ENCODE measurements at places on chromosomes 5 and 9. TPM values are rescaled to one million over a fixed set of nuclear protein-coding genes. Genes with fewer than 3 reads are reported as not detected.
A peak's percentile ranks its signal among the peaks of the same experiment; 100 is the strongest.

The DIMT1 gene
- polyA plus RNA-seq, result 42.1 TPM

The DDX4 gene
- not detected for polyA plus RNA-seq

The LVRN gene
- not detected for polyA plus RNA-seq

The SOHLH1 gene
- not detected for polyA plus RNA-seq

The MARCOL gene
- polyA plus RNA-seq, result not detected

The BTNL9 gene
- 0.66 TPM for polyA plus RNA-seq

The PFN3 gene
- polyA plus RNA-seq, result not detected

The DBH gene
- not detected for polyA plus RNA-seq

The PRDM9 gene
- polyA plus RNA-seq, result not detected

GRCh38 chr5:113331209-113331551 lies 103.6 kb downstream of the TSSK1B start:
- DNase-seq, result no peak
- no peaks in the 10 kb centered on the region for H3K4me1 ChIP-seq
- no peaks in the 10 kb centered on the region for H3K36me3 ChIP-seq

- H3K27ac ChIP-seq, result no peak overlapping the region
- no peak for DNase-seq
- H3K27me3 ChIP-seq, result no peaks in the 10 kb centered on the region
- H3K4me3 ChIP-seq, result no peak overlapping the region
- peaks cover 74% of the 10 kb centered on the region for H3K4me1 ChIP-seq
These were observed 39.6 kb downstream of the TRIO start for GRCh38 chr5:14182761-14183160.

- H3K36me3 ChIP-seq, result no peaks in the 10 kb centered on the region
- H3K27ac ChIP-seq, result no peak overlapping the region
- no peaks in the 10 kb centered on the region for H3K4me1 ChIP-seq
- H3K27me3 ChIP-seq, result peaks cover 4% of the 10 kb centered on the region
These were observed 33.7 kb upstream of the FCN1 start for GRCh38 chr9:134951461-134951860.

DNA sequence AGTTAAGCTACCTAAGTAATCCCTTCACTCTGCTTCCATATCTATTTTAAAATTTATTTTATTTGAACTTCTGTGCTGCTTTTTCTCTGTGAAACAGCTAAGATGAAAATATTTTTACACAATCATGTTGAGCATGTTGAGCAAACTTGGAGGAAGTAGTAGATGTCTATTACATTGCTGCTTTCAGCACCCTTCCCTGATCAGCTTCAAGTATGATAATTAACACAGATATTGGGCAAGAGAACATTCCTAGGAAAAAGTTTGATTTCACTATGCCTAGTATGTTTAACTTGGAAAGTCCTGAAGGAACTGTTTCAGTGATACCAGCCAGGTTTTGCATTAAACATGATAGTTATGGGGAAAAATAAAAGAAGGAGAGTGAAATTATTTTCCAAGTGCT lies 283.6 kb downstream of the ELAVL2 start:
- no peak overlapping the region for H3K27ac ChIP-seq
- no peaks in the 10 kb centered on the region for H3K36me3 ChIP-seq
- peaks cover 4% of the 10 kb centered on the region for H3K27me3 ChIP-seq
- no peak for DNase-seq
- no peak overlapping the region for H3K4me3 ChIP-seq
- no peaks in the 10 kb centered on the region for H3K4me1 ChIP-seq

DNA sequence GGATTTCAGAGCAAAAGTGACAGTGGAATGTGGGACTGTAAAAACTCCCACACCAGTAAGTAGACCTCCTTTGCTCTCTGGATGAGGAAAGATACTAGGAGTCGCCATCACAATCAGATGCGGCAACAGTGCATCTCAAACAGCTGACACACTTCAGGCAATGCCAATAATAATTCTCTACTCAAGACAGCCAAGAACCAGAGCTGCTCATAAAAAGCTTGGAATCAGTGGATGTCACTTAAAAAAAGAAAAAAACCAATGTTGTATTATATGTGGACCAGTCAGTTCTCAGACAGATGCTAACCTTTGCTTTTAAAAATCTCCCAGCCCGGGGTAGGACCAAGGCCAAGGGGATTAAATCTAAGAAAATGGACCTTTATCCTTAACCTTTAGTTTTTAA lies 185.0 kb downstream of the GNA14 start:
- H3K4me3 ChIP-seq, result no peak overlapping the region
- peaks cover under 1% of the 10 kb centered on the region for H3K4me1 ChIP-seq
- no peak overlapping the region for H3K27ac ChIP-seq
- DNase-seq, result no peak

DNA sequence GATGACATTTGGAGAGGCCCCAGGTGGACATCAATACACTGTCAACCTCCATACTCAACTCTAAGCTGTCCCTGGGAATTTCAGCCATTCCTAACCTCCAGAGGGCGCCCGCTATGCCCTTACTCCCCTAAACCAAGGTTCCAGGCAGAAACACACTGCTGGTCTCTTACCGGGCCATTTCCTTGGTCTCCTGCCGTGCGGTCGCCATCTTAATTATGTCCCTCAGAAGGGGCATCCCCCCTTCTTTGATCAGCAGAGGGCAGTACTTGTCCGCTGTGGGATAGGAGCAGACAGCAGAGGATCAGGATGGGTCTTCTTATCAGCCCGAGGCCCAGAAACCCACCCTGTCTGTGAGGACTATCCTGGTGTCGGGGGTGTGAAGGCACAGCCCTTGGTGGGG lies 9.3 kb upstream of the ZDHHC12 start:
- peaks cover 2% of the 10 kb centered on the region for H3K4me1 ChIP-seq
- H3K4me3 ChIP-seq, result no peak overlapping the region
- DNase-seq, result peak; percentile 17
- H3K27ac ChIP-seq, result no peak overlapping the region
- H3K27me3 ChIP-seq, result no peaks in the 10 kb centered on the region

DNA sequence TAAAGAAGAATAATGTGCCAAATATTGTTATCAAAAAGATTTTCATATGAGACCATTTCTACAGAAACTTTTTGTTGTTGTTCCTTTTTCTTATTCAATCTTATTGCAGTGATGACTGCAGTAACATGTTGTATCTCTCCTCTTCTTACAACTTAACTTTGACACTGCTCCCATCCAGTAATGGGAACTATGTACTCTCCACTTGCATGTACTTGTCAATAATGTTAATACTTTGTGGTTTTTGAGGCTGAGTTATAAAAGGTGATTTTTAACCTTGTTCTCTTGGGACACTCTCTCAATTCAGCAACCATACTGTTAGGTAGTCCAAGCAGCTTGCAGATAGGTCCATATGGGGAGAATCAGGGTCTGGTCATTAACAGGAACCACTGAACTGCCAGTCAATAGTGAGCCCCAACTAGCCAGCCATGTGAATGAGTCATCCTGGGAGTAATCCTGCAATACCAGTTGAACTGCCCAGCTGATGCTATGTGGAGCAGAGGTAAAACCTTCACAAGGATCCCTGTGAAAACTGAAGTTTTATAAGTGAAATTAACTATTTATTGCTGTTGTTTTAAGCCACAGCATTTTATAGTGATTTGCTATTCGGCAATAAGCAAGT lies 199.6 kb upstream of the DAB2 start:
- no peaks in the 10 kb centered on the region for H3K36me3 ChIP-seq
- H3K27me3 ChIP-seq, result no peaks in the 10 kb centered on the region
- no peak overlapping the region for H3K4me3 ChIP-seq
- H3K4me1 ChIP-seq, result no peaks in the 10 kb centered on the region

- H3K27ac ChIP-seq, result no peak overlapping the region
- H3K4me3 ChIP-seq, result no peak overlapping the region
- no peaks in the 10 kb centered on the region for H3K4me1 ChIP-seq
- H3K27me3 ChIP-seq, result peaks cover 14% of the 10 kb centered on the region
- DNase-seq, result no peak
These were observed 37.9 kb downstream of the ARHGEF28 start for GRCh38 chr5:73663860-73664240.

DNA sequence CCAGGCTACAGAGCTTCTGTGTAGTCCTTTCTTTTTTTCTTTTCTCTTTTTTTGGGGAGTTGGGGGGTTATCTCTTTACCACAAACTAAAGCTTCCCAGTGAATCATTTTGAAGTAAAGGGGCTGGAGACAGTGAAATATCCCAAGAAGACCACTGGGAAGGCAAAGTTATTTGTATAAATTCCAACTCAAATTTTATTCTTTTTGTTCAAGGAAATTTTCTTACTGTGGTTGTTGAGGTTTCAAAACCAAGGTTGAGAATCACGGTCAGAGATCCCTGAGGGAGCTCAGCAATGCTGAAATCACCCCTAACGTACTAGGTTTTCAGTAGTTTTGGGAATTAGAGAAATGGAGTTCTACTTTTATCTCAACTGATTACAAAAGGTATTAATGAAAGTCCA lies 175.7 kb downstream of the ARHGEF28 start:
- DNase-seq, result no peak
- no peaks in the 10 kb centered on the region for H3K27me3 ChIP-seq
- H3K27ac ChIP-seq, result no peak overlapping the region
- H3K4me1 ChIP-seq, result no peaks in the 10 kb centered on the region
- no peaks in the 10 kb centered on the region for H3K36me3 ChIP-seq

DNA sequence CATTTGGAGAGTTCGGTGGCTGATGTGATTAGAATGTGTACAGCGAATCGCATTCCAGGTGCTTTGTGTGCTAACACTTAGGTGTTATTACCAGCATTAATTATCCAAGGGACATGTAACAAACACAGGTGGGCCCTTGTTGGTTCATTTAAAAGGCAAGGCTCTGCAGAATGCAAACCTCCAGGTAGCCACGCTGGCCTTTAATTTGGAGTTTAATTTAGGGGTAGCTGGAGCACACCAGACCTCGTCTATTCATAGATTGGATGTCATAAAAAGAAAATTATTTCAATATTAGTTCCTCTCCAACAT lies 191.1 kb downstream of the MAT2B start:
- no peak for DNase-seq
- peaks cover 7% of the 10 kb centered on the region for H3K27me3 ChIP-seq
- no peaks in the 10 kb centered on the region for H3K36me3 ChIP-seq

GRCh38 chr9:112541685-112542084 lies 55.1 kb downstream of the KIAA1958 start:
- peaks cover 10% of the 10 kb centered on the region for H3K4me1 ChIP-seq
- H3K27ac ChIP-seq, result no peak overlapping the region
- H3K27me3 ChIP-seq, result no peaks in the 10 kb centered on the region
- H3K36me3 ChIP-seq, result no peaks in the 10 kb centered on the region

DNA sequence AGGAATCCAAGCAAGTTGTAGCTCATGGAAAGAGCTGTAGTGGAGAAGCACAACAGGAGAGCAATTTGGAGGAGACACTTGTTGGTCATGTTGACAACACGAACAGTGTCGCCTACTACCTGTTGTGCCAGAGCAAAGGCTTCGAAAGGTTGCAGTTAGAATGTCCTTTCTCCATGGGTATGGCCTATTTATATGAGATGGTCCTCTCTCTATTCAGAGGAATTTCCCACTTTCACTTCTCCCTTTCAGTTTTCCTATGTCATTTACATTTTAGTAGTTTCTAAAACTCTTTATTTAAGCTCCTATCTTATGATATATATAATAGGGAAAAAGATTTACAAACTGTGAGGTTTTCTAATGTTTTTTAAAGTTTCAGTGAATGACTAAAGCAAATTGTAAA lies at the start of gene IFNB1:
IFNB1 (minus strand) TSS at position 162 of the 400 bp plus-strand sequence; CDS start at position 89, 73 bp downstream.
- DNase-seq, result no peak
- H3K27ac ChIP-seq, result no peak within 1 kb of the TSS
- no peaks in the 10 kb centered on the region for H3K36me3 ChIP-seq
- H3K4me3 ChIP-seq, result no peak within 1 kb of the TSS
- H3K27me3 ChIP-seq, result no peaks in the 10 kb centered on the region

DNA sequence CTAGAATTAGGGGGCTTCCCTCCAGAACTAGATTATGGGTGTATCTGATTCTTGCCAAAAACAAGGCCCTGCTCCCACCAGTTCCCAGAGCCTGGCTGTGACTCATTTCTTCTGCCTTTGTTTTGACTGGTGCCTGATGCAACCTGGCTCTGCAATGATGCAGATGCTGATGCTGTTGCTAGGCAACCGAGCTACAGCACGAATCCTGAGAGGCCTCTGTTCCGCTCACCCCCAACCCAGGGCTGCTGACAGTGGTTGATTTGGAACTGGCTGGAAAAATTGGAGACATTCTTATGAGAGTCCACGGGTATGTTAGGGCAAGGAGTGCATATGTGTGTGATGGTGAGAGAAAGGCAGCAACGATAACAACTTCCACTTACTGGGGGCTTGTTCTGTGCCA lies 100.3 kb downstream of the NSG2 start:
- no peak overlapping the region for H3K4me3 ChIP-seq
- no peak for DNase-seq
- peaks cover 22% of the 10 kb centered on the region for H3K27me3 ChIP-seq
- H3K36me3 ChIP-seq, result no peaks in the 10 kb centered on the region
- H3K4me1 ChIP-seq, result no peaks in the 10 kb centered on the region

DNA sequence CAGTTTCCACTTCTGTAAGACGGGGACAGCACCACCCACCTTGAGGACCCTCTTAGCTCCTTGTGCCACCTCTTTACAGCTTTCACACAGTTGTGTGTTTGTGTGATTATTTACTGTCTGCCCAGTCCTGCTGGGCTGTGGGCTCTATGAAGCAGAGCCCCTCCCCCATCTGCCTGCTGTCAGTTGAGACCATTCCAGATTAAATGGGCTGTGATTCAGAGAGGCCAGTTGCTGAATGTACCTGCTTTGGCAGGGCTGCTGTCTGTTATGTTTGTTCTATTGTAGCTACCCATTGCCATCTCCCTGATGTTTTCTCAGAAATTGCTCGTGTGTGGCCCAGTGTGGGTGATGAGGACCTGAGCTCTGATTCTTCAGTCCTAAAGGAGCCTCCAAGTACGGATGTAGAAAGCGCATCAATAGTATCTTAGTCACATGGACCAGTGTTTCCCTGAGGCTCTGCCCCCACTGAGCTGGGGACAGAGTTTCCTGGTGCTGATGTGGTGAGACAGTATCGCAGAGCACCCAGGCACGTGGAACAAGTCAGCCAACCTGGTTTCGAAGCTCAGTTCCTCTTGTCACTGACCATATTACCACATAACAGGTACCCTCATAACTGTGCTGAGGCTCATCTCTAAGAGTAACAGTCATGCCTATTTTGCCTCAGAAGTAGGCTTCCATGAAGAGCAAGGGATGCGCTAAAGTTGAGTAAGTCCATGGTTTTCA lies 3.7 kb downstream of the ANGPTL2 start:
- no peak overlapping the region for H3K4me3 ChIP-seq
- no peak for DNase-seq
- no peak overlapping the region for H3K27ac ChIP-seq
- H3K27me3 ChIP-seq, result peaks cover 34% of the 10 kb centered on the region

- H3K27ac ChIP-seq, result no peak overlapping the region
- no peaks in the 10 kb centered on the region for H3K36me3 ChIP-seq
- H3K27me3 ChIP-seq, result no peaks in the 10 kb centered on the region
These were observed 218.0 kb upstream of the C9orf72 start for GRCh38 chr9:27791311-27791710.

- no peak overlapping the region for H3K27ac ChIP-seq
- no peaks in the 10 kb centered on the region for H3K4me1 ChIP-seq
- H3K36me3 ChIP-seq, result no peaks in the 10 kb centered on the region
- H3K4me3 ChIP-seq, result no peak overlapping the region
These were observed 167.7 kb downstream of the CDH6 start for GRCh38 chr5:31361234-31361633.
